ENCODE measurements at places on chromosomes 2 and 18.

GRCh38 chr2:7014174-7014640 is 97.0 kb downstream of the RNF144A start:
- DNase-seq, result no peak

GRCh38 chr2:80050246-80050645 is 254.3 kb downstream of the LRRTM1 start:
- DNase-seq, result no peak

DNA sequence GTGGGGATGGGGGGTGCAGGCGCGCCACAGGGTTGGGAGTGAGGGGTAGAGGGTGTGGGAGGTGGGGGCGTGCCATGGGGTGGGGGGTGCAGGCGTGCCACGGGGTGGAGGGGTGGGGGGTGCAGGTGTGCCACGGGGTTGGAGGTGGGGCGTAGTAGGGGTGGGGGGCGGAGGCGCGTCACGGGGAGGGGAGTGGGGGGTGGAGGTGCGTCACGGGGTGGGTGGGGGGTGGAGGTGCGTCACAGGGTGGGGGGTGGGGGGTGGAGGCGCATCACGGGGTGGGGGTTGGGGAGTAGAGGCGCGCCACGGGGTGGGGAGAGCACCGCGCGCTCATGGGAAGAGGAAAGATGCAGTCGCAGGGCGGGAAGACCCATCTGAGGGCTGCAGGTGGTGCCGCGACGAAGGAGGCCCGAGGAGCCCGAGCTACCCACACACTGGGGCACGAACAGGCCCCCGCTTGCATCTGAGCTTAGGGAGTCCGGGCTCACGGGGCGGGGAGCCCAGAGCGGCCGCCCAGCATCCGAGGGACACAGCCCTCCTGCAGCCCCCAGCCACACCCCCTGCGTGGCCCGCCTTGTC is 37.5 kb downstream of the SNED1 start:
- DNase-seq, result no peak

- no peak for DNase-seq
These were observed 44.5 kb downstream of the PTH2R start for GRCh38 chr2:208451061-208451460.

Data from NCI-H774 (cell line).